ENCODE measurements at places on chromosomes 7 and 10. TPM values are rescaled to one million over a fixed set of nuclear protein-coding genes. Genes with fewer than 3 reads are reported as not detected.

Gene ARHGAP12
- total RNA-seq: 24.0 TPM

Gene CFTR
- total RNA-seq: not detected

Gene SPDYE16
- total RNA-seq: not detected

Gene NEBL
- total RNA-seq: 3.9 TPM

Gene ACTA2
- total RNA-seq: 17.2 TPM

Gene RELN
- 0.03 TPM for total RNA-seq

Gene SPDYE11
- not detected for total RNA-seq

Gene P4HA1
- total RNA-seq: 21.8 TPM

Gene RBP4
- total RNA-seq: 9.3 TPM

Gene FAM13C
- not detected for total RNA-seq

Gene PRRT4
- total RNA-seq: 0.41 TPM

Gene AKR1D1
- total RNA-seq: not detected

Gene LDB1
- 39.8 TPM for total RNA-seq

Gene OR2A1
- total RNA-seq: not detected

Gene RARRES2
- total RNA-seq: not detected

Gene ELMO1
- 2.2 TPM for total RNA-seq

Gene RPA3
- 97.6 TPM for total RNA-seq

Gene ZNF138
- 3.3 TPM for total RNA-seq

Gene MARVELD1
- total RNA-seq: 37.2 TPM

Gene DOCK1
- 24.2 TPM for total RNA-seq

Gene TRA2A
- 71.8 TPM for total RNA-seq

Gene C10orf143
- total RNA-seq: 0.89 TPM

Gene ASB15
- total RNA-seq: not detected

Gene FGFBP3
- total RNA-seq: 2.3 TPM

Gene COL17A1
- total RNA-seq: 3.8 TPM

Gene EIF4EBP2
- 13.4 TPM for total RNA-seq

Gene CCDC146
- total RNA-seq: 0.58 TPM

Gene IGFBP3
- 226 TPM for total RNA-seq

Gene MUC3A
- total RNA-seq: 12.7 TPM

Gene TAF5
- total RNA-seq: 4.0 TPM

Gene TNS3
- 87.3 TPM for total RNA-seq

Gene ATP5MK
- 532 TPM for total RNA-seq

Gene RSU1
- total RNA-seq: 84.5 TPM
